ACHN (cell line): ENCODE measurements at places on chromosomes 11 and 22.
A peak's percentile ranks its signal among the peaks of the same experiment; 100 is the strongest.

- no peak for DNase-seq
Measured at GRCh38 chr11:114200351-114201133, 95.7 kb upstream of the NNMT start.

- DNase-seq: no peak
Measured at GRCh38 chr22:49381595-49382450, 445.9 kb downstream of the BRD1 start.

DNA sequence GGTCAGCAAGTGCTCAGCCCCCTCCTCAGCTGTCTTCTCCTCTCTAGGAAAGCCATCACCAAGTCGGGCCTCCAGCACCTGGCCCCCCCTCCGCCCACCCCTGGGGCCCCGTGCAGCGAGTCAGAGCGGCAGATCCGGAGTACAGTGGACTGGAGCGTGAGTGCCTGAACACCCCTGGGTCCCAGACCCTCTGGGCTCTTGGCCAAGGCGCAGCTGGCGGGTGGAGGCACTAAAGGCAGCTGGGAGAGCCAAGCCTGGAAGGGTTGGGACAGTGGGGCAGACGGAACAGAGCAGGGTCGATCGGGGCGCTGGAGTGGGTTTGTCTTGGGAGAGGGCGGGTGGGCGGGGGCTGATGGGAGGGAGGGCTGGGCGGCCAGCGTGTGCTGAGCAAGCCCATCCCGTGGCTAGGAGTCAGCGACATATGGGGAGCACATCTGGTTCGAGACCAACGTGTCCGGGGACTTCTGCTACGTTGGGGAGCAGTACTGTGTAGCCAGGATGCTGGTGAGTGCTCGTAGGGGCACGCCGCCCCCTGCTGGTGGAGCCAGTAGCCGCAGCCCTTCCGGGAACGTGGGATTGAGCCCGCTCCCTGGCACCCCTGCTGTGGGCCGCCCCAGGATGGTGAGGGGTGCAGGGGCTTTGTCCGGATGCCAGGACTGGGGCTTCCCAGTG is 14.1 kb upstream of the MDK start:
- DNase-seq: peak; percentile 37

DNA sequence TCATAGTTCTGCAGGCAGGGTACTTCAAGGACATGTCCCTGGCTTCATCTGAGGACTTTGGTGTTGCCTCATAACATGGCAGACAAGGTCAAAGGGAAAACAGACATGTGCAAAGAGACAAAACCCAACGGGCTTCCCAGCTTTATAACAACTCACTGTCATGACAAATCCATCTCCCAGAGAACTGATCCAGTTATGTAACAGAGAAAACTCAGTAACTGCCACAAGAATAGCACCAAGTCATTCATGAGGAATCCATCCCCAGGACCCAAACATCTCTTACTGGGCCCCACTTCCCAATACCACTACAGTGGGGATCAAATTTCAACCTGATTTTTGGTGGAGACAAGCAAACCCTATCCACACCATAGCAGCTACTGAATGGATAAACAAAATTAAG is 13.0 kb downstream of the OR52N4 start:
- DNase-seq: no peak

- DNase-seq: no peak
Measured at GRCh38 chr11:35179466-35180135, 40.6 kb downstream of the CD44 start.

- DNase-seq: no peak
Measured at GRCh38 chr22:44119669-44120313, 60.9 kb upstream of the PARVG start.

DNA sequence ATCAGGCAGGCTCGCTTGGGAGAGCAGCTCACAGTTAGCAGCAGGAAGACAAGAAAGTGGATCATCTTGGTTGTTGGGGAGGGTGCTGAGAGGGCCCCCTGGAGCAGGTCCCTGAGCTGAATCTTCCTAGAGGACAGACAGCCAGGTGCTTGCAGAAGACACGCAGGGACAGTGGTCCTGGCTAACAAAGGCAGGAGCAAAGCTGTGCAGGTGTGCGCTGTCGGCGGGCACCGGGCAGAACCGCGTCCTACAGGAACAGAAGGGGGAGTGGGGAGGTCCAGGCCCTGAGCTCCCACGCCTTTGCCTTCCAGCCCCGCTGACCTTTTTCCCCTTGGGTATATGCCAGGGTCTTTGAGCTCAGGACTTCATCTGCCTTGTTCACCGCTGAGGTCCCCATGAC is 30.1 kb upstream of the PARVB start:
- DNase-seq: no peak

GRCh38 chr11:61147791-61148620 is 13.2 kb downstream of the VPS37C start:
- DNase-seq: no peak

GRCh38 chr22:41668971-41669911 is 19.4 kb downstream of the SNU13 start:
- DNase-seq: peak; percentile 75

DNA sequence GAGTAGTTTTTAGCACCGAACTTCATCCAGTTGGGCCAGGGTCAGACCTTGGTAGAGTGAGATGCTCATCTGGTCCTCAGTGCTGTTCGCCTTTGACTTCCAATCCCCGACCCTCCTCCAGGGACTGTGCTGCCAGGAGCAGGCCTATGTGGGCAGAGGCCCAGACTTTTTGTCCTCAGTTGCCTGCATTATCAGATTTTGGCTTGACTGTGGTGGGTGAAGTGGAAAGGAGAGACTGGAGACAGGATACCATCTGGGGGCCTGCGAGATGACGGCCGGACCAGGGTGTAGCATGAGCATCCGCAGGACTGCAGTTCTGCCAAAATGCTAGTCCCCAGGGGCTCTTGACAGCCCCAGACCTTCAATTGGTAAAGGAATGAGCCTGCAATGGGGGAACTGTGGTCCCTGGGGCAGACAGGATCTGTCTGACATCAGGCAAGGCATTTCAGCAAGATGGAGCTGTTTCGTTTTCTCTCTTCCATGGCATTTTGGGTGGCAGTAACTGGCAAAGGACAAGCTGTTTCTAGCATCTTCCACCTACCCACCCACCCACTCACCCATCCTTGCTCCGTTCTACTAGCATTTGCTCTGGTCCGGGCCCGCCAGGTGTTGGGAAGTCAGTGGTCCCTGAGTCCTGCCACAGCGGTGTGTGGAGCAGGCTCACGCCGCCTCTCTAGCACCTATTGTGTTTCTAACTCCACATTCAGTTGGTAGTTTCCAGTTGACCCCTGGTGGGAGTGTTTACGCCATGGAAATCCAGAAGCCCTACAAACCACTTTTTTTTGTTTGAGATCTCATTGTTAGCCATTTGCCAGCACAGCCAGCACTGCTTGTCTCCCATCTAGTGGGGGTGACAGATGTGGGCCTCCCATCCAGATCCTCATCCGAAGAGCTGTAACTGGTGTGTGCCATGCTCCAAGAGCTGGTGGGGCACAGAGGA is 53.5 kb downstream of the OTOG start:
- DNase-seq: no peak

DNA sequence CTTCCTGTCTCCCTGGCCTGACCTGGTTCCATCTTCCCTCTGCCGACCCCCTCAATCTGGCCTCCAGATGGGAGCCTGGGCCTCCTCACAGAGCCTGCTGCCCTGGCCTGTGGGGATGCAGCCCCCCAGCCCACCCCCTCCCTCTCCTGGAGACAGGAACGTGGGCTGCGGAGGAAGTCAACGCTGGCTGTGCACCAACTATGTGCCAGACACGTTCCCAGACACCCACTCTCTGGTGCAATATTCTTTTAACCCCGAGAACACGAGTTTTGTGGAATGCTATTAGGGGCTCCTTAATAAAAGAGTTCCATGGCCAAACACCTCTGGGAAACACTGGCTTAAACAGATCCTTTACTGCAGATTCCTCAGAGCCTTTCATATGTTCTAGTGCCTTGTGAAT is 15.9 kb downstream of the WNT11 start:
- no peak for DNase-seq

GRCh38 chr11:118443590-118444218 is 7.4 kb downstream of the KMT2A start:
- DNase-seq: no peak

DNA sequence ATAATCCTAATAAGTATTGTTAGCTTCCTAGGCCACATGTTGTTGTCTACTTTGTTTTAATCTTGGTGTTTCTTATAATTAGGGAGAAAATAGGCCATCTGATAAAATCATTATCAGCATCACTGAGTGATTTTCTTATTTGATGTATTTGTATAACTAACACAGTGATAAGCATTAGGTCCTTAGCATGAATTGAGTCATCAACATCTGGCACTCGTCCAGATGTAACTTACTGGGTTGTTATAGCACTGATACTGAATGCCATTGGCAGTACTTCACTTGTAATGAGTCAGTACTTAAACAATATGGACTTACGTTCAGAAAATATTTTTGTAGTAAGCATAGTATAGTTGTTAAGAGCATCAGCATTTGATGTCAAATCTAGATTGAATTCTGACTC is 16.2 kb downstream of the API5 start:
- peak; percentile 33 for DNase-seq

DNA sequence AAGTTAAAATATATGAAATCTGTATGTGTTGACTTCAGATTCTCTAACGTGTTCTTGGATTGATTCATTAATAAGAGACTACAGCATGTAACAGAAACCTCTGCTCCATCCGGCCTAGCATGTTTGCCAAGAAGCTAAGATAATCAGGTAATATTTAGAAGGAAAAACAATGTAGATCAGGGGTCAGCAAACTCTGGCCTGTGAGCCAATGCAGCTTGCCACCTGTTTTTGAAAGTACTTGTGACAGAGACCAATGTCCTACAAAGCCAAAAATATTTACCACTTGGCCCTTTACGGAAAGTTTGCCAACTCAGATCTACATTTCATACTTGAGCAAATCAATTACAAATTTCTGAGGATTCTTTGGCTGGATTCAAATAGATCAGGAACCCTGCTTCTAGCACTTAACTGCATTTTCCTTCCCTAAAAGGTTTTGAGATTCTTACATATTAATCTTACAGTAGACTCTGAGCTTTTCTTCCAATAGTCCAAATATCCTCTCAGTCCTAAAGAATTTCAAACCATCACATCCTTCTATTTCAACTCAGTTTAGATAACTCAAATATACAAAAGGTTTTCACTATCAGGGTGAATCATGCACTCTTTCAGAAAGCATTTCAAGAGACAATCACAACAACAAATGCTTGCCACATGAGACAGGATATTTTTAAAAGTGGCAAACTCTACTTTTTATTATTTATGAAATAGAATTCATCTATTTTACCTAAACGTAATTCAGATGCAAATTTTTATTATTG is 29.5 kb downstream of the APOL5 start:
- no peak for DNase-seq

- DNase-seq: no peak
Measured at GRCh38 chr11:23233075-23233474, 372.8 kb upstream of the CCDC179 start.

DNA sequence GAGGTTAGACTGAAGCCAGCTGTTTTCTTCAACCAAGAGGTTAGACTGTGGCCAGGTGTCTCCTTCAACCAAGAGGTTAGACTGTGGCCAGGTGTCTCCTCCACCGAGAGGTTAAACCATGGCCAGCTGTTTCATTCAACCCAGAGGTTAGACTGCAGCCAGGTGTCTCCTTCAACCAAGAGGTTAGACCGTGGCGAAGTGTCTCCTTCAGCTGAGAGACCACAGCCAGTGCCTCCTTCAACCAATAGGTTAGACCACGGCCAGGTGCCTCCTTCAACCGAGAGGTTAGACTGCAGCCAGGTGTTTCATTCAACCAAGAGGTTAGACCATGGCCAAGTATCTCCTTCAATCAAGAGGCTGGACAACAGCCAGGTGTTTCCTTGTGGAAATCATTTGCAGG is 498.1 kb downstream of the TBC1D22A start:
- DNase-seq: no peak

DNA sequence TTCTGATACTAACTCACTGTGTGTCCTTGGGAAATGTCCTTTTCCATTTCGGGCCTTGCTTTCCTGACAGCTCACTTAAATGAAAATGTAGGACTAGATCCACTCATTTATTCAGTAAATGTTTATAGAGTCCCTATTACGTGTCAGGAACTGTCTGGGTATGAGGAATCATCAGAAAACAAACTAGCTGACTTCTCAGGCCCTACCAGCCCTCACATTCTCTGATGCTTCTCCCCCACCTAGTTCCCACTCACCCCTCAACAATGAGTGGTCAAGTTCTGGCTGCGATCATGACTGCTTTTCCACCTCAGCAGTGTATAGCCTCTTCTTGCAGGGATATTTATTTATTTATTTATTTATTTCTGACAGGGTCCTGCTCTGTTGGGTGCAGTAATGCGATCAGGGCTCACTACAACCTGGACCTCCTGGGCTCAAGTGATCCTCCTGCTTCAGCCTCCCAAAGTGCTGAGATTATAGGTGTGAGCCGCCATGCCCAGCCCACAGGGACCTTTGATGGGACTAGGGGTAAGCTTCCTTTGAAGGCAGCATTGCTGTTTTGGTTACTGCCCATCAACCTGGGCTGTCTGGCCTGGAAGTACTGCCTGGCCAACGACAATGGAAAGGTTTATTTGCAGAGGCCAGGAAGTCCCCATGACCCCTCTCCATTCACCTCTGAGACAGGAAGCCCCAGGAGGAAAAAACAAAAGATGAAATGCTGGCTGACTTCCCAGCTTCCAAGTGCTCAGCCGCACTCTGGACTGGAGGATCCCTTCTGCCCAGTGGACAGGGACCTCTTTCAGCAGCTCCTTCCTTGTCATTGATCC is 33.1 kb upstream of the POLD3 start:
- no peak for DNase-seq

GRCh38 chr11:131760091-131761061 is 390.0 kb downstream of the NTM start:
- DNase-seq: no peak

GRCh38 chr11:78822931-78823423 is 248.3 kb upstream of the NARS2 start:
- no peak for DNase-seq

DNA sequence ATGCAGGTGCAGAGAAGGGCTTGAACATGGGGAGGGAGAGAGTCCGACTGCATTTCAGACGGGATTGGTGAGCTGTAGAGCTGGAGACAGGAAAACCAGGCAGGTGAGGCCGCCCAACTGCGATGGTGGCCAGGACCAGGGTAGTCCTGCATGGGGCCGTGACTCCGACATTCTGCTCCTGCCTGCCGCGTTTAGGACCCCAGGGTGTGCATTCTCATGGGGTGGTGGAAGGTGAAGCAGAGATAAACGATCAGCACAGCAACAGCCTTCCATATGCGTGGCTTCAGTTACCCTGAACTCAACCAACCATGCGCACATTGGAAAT is 29.3 kb downstream of the SHANK2 start:
- DNase-seq: no peak

DNA sequence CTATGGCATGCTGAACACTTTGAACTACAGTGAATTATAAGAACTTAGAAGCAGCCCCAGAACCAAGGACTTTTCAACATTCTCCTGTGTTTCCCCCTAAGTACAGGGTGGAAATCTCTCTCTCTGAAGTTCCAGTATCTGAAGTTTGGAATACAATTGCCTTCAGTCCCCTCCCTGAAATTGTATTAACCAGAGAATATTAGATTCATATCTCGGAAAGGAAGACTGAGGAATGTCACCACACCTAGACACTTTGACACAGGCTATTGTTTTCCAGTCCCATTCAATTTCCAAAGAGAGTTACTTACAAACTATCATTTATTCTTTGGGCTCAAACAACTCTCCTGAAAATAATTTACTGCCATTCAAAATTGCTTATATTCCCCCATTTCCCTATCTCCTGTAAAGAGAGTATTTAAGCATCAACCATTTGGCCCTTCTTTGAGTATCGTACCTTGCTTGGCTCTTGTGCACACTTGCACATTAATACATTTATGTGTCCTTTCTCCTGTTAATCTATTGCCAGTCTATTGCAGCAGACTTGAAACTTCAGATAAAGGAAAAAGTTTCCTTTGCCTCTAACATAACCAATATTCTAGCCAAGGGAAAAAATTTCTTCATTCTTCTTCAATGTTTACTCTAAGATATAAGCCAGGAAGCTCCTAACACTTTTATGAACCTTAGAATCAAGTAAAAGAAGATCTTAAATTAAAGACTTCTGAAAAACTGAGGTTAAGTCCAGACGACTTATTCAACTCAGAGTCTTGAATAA is 402.4 kb upstream of the DDI1 start:
- DNase-seq: no peak
